ENCODE measurements at places on chromosomes 7 and 10.

DNA sequence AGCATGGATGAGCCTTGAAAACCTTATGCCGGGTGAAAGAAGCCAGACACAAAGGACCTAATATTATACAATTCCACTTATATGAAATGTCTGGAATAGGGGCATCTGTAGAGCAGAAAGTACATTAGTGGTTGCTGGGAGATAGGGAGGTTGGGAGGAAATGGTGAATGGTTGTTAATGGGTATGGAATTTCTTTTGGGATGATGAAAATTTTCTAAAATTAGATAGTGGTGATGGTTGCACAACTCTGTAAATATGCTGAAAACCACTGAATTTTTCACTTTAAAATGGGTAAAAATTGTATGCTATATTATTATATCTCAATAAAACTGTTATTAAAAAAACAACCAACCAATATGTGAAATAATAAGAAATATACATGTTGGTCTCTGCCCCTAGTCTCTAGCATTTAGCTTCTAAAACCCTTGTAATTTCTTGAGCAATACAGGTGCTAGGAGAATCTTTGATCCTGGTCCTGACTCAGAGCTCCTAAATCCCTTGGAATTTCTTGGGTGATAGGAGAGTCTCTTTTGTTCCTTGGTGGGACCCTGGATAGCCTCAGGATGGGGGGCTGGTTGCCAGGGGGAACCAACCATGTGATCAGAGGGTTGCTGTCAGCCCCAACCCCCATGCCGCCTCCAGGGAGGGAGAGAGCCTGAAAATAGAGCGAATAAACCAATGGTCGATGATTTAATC is 64.0 kb downstream of the TACR2 start:
- DNase-seq: peak; percentile 80

DNA sequence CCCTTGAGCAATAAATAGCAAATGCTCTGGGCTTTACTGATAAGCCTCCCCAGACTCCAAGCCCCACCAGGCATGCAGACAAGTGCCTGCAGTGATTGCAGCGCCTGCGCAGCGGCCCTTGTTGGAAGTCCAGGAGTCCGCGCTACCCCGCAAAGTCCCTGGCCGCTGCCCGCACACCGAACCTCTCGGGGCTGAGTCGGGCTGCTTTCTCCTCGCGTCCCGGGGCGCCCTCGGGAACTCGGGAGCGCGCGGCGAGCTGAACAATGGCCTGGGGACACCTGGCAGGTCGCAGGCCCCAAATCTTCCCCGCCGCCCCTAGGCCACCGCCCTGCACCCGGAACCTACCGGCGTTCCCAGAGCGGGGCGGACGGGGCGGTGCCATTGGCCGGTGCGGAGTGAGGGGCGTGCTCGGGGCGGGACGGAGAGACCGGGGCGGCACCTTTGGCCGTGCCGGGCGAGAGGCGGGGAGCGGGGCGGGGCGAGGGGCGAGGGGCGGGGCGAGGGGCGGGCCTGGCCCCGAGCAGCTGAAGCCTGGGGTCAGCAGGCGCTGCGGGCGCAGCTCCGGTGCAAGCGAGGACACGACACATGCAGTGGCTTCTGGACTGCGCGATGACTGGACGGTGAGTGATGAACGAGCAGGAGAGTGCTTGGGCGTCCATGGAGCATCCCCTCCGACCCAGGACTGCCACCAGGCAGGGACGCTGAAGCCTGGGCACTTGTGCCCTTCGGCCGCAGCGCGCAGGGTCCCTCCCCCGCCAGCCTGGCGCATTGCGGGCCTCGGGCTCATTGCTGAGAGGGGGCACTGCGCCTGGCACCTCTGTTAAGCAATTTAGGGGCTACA is at the start of gene RASSF4:
Gene RASSF4 (plus strand): TSS at position 556 of the 841 bp plus-strand sequence. CDS start 10,401 bp downstream, outside the sequence.
- DNase-seq: peak; percentile 83

- DNase-seq: no peak
These were observed 3.1 kb upstream of the ZNRF2 start for GRCh38 chr7:30281263-30281662.

DNA sequence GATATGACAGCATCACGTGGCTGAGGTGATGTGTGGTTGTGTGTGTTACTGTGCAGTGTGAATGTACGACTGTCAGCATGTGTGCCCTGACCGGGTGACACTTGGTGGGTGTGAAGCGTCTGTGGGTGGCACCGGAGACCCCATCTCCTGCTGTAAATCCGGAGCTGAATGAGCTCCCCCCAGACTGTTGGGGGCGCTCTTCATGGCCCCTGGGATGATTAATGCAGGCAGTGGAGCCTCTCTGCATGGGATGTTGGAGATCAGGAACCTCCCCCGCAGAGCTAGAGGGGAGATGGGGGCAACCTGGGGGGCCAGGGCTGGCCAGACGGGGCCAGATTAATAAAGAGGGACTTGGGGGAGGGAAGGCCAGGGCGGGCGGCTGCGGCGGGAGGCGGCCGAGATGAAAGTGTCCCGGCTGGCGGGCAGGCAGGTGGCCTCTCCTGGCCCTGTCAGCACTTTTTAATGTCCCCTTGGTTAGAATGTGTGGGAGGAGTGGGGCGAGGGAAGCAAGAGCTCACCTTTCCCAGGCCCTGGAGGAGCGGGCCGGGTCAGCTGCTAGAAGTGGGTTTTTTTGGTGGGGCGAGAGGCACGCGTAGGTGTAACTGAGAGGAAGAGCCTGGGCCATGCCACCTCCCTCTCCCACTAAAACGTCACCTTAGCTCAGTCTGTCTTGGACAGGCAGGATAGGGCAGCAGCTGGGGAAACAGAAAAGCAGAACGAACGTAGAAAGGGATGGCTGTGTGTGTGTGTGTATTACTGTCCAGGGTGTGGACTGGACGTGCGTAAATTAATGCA is 34.1 kb downstream of the HIF1AN start:
- no peak for DNase-seq

DNA sequence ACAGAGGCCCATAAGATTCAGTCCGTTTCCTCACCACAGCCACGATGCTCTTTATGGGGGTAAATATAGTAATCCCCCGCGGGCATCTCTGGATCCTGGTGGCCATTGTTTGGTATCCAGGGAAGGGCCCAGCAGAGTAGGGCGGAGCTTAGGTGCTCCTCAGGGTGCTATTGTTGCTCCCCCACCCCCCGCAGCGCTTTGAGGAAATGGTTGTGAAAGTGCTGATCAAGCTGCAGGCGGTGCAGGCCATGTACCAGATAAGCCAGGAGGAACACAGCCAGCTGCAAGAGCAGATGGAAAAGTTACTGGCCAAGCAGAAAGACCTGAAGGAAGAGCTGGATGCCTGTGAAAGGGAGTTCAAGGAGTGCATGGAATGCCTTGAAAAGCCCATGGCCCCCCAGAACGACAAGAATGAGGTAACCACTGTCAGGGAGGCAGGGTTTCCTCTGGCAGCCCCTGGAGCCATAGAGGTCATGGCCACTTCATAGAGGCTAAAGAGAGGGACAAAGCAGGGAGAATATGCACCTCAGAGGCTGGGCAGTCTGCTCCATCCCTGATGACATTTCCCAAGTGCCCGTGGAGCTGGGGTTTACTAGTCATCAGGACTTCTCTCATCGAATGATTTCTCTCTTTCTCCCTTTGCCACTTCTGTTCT is 17.6 kb upstream of the FLNC start:
- DNase-seq: peak; percentile 44

- peak; percentile 86 for DNase-seq
These were observed 37.6 kb downstream of the SGMS1 start for GRCh38 chr10:50585921-50586739.

DNA sequence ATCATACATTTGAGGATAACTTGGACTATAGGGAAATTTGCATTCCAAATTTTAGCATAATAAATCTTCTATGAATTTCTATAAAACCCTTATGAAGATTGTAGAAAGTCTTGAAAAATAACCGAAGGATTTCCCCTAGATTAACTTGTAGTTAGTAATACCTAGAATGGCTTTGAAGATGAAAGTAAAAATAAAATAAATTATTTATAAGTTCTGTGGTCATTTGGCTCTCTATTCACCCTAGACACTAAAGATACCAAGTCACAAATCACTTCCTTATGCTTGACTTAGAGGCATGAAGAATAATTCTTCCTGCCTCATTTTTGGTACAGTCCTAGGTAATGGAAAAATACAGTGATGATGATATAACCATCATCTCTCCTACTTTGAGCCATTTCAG is 79.3 kb downstream of the CSTF2T start:
- no peak for DNase-seq

DNA sequence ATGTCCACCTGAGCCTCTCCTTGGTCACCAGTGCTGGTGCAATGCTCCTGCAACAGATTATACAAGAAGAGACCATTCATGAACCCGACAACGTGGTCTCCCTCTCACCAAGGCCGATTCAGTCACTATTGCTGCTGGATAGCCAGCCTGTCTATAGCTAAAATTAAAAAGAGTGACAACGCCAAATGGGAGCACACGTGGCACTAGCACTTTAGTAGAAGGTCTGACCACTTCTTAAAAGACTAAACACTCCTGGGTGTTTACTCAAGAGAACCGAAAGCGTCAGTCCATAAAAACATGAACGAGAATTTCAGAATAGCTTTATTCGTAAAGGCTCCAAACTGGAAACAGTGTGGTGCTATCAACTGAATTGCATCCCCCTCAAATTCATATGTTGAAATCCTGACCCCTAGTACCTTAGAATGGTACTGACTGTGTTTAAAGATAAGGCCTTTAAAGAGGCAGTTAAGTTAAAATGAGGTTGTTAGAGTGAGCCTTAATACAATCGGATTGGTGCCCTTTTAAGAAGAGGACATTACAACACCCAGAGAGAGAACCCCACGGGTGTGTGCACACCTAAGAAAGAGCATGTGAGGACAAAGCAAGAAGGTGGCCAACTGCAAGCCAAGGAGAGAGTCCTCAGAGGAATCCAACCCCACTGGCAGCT is 4.4 kb upstream of the GALNTL5 start:
- DNase-seq: no peak

GRCh38 chr10:70508912-70509756 is 30.6 kb downstream of the PALD1 start:
- DNase-seq: peak; percentile 48

DNA sequence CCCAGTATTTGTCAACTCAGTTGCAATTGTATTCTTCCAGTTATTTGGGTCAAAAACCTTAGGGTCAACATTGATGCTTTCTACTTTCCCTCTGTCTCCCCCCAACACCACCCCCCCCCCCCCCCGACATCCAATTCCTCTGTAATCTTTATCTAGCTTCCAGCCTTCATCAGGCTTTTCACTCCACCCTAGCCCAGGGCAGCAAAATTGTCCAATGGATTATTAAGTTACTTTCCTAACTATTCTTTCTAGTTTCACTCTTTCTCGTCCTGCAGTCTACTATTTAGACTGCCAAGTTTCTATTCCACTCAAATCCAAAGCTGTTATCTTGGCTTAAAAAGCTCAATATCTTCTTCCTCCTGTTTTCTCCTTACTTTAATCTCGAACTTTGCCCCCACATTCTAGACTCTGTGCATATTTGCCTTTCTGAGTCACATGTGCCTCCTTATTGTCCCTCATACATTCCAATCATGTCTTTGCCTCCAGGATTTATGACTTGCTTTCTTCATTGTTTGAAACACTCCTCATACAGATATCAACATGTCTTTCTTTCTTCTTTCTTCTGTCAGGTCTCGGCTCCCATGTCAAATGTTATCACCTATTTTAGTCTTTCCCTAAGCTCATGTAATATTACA is 196.6 kb upstream of the TMEM196 start:
- DNase-seq: peak; percentile 64

DNA sequence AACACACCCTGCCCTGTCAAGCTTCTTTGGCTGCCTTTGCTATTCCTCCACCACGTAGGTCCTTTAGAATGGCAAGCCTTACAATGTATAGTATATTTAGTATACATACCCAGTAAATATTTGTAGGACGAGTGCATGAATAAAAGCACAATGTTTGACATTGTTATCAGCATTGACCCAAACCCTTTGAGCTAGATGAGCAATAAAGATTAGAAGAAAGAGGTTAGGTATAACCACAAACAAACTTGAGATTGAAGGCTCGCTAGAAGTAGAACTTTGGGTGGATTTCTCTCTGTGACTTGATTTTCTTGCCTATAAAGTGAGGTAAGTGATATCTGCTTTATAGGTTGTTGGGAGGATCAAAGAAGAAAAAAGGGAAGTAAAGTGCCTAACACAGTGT is 561.0 kb upstream of the GALNT17 start:
- no peak for DNase-seq

GRCh38 chr10:34872820-34873219 is 57.7 kb upstream of the PARD3 start:
- no peak for DNase-seq

DNA sequence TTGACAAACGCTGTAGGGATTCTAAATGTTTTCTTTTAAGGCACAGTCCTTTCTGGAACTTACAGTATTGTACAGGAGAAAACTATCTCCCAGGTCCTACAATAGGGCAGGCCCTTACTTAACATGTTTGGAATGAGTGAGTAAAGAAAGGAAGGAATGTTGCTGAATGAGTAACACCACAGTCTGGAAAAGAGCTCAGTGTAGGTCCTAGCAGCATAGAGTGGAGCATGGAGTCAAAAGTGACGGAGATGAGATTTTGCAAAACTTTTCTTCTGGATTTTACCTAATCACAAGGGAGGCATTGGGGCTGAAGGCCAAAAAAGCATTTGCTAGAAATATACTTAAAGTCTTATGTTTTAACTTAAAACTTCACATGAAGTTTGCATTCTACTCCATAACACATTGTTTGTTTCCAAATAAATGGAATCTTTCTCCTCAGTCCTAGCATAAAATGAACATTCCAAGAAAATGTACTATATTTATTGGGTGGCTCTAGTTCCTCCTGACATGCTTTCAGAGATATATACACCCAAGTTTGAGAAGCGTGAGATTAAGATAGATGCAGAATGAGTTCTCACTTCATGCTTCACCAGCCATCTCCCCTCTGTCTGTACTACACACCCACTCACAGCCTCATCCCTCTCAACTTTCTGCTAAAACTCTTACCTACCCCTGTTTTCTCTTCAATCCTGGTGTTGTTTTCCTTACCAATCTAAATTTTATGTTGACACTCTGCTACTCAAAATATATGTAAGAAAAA is 20.2 kb upstream of the ADD3 start:
- DNase-seq: peak; percentile 74

DNA sequence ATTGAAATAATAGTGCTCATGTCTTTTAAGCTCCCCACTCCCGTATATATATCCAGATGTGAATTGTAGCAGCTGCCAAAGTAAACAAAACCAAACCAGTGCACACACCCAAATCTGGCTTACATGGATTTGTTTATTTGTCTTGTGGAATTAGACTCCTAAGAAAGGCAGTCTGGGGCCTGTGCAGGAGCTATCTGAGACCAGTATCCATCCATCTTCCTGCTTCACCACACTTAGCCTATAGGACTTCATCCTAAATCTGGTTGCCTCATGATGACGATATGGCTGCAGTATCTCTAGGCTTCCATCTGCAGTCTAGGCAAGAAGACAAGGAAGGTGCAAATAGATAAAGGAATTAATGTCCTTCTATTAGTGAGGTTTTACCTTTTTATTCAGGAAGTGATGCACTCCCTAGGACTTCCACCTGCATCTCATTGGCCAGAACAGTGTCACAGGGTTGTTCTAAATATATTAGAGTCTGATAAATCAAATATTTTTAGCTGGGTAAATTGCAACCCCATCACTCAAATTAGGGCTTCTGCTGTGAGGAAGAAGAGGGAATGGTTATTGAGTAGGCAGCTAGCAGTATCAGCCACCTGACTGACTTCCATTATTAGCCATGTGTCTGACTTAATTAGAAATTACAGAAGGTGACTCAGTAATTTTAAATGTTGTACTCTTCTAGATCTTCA is 6.0 kb downstream of the WIPF3 start:
- no peak for DNase-seq

All from cardiac fibroblast (primary cell).